ENCODE measurements at places on chromosomes 16 and 17. TPM values are rescaled to one million over a fixed set of nuclear protein-coding genes. Genes with fewer than 3 reads are reported as not detected.

Gene FZD2
- total RNA-seq = 8.1 TPM

Gene CSH2
- total RNA-seq = not detected

Gene CD300H
- not detected for total RNA-seq

Gene HOXB9
- total RNA-seq = 77.0 TPM

Gene TNFRSF13B
- total RNA-seq = not detected

Gene BICDL2
- total RNA-seq = 6.9 TPM

Gene HS3ST3A1
- total RNA-seq = 37.5 TPM

Gene TMED6
- not detected for total RNA-seq

Gene KCNJ18
- total RNA-seq = not detected

All from kidney epithelial cell (primary cell).